ENCODE measurements at places on chromosomes 2 and 18.

DNA sequence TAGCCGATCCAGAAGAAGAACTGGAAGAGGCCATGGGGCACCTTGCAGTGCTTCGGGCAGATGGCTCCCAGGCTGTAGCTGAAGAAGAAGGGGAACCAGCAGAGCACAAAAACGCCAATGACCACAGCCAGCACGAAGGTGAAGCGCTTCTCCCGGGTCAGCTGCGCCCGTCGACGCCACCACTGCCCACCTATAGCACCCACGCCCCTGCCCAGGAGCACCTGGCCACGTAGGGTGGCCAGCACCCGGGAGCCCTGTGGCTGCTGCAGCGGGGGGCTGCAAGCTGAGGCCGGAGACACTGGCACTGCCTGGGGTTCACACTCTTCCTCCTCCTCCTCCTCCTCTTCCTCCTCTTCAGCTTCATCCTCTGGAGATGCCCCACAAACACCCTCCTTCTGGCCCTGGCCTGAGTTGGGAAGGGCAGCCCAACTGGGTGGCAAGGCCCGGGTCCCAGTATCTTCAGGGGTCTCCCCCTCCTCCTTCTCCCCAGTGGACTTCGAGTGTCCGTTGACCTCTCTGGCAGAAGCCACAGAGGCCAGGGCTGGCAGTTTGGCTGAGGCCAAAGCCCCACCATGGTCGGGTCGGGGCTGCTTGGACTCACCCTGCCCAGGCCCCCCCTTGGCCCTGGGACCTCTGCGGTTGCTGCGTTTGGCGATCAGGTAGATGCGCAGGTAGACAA, 1.3 kb downstream of the ADRA2B start:
- DNase-seq, result no peak

DNA sequence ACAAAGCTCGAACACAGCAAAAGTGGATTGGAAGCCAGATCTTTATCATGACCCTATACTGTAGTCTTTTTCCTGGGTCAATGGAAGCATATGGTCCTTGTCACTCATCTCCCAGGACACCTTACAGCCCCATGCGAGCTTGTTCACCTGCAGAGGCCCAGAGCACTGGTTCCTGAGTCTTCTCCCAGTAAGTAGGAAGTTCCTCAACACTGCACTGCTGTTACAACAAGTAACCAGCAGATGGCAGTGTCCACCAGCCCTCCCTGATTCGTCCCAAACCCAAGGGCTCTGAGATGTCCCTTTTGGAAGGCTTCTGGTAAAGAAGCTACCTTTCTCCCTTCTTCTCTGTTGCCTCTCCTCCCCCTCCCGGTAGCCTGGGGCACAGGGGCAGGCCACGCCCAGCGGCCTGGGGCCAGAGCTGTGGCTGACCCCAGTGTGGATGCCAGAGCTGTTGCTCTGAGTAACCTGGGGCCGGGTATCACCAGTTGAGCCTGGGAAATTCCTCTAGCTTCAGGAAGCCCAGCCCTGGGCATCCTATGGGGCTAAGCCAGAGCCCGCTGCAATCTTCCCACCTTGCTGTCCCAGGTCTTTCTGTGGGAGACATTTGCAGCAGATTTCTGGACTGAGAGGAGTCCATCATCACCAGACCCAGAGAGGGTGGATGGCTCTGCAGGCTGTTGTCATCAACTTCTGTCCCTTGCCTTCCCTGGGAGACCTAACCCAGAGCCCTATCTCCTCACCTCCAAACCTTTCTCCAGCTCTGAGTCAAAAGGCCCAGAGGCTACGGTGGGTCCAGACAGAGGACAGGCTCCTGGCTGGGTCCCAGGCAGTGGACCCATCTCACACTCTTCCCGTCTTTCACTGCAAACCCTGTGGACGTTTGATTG, 5.3 kb upstream of the GDF7 start:
- DNase-seq, result peak; percentile 80

DNA sequence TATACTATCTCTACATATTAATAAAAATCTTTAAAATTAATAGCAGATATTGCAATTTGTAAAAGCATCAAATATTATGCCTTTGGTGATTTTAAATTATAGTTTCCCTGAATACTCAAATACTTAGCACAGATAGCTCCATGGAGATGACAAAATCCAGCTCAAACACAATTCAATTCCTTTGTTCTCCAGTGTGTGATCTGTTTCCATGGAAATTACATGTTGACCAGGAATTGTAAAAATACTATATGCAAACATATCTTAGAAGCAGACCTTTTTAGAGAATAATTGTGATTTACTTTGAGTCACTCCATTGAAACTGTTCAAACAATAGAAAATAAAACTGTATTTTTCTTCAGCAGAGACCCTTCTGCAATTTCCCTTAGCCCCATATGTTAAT, 68.3 kb downstream of the FAM161A start:
- no peak for DNase-seq

DNA sequence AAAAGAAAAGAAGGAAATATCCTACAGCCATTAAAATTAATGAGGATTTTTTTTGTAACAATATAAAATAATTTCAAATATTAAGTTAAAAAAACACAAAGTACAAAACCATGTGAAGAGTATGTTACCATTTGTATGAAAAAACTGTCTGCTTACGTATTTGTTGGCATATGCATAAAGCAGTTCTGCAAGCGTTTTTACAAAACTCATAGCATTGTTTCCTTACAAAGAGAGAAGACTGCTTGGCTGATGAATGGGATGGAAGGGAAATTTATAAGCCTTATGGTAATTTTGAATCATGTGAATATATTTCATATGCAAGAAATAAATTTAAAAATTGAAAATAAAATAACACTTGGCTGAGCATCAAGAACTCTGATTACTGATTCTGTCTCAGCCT, 63.1 kb downstream of the METTL4 start:
- DNase-seq, result no peak

DNA sequence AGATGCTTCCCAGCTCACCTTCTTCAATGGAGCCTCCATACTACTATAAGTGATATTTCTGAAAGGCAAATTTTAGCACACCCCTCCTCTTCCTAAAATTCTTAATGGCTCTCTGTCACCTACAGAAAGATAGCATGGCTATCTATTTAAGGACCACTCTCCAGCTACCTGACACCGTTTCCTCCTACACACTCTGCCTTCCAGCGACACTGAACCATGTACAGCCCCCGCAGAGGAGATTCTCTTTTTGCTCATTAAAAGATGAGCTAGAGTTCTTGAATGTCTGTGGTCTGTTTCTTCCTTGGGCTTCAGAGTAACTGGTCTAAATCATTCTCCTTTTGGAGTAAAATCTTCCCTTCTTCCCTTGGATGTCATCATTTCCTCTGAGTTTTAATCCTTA, 38.4 kb upstream of the GAREM1 start:
- DNase-seq, result no peak

- no peak for DNase-seq
Observed at GRCh38 chr2:127857265-127857808, 618 bp downstream of the POLR2D start.

DNA sequence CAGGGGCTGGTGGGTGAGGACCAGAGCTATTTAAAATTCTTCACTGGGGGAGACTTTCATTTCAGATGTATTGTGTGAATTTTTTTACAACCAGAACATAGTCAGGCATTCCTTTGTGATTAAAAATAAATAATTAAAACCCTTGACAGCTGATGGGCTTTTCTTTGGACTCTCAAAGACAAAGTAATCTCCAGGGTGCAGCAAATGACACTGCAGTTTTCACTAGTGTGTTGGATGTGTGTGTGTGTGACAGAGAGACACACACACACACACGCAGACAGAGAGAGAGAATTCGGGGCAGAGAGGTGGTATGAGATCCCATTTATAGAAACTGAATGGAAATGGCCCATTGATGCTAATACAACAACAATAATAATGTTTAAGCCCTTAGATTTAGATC, 10.3 kb upstream of the GALNT14 start:
- no peak for DNase-seq

- no peak for DNase-seq
Observed at GRCh38 chr2:120708944-120709607, 26.6 kb upstream of the GLI2 start.

- DNase-seq, result no peak
Observed at GRCh38 chr2:17626986-17627385, 86.5 kb downstream of the VSNL1 start.
